ENCODE measurements at places on chromosomes 3 and 15. TPM values are rescaled to one million over a fixed set of nuclear protein-coding genes. Genes with fewer than 3 reads are reported as not detected.

SPESP1 gene
- total RNA-seq: 5.6 TPM

RASGRF1 gene
- 0.07 TPM for total RNA-seq

GP5 gene
- 0.13 TPM for total RNA-seq

AGTR1 gene
- total RNA-seq: not detected

RHCG gene
- not detected for total RNA-seq

GADL1 gene
- total RNA-seq: 0.05 TPM
